ENCODE measurements at places on chromosomes 7 and 10.

- DNase-seq, result no peak
- no peak overlapping the region for H3K27ac ChIP-seq
- no peaks in the 10 kb centered on the region for H3K36me3 ChIP-seq
- H3K4me3 ChIP-seq, result no peak overlapping the region
- no peaks in the 10 kb centered on the region for H3K27me3 ChIP-seq
- H3K4me1 ChIP-seq, result no peaks in the 10 kb centered on the region
Observed at GRCh38 chr10:44205067-44205466, 179.8 kb downstream of the CXCL12 start.

- H3K27ac ChIP-seq, result no peak overlapping the region
- peaks cover 11% of the 10 kb centered on the region for H3K36me3 ChIP-seq
- H3K4me1 ChIP-seq, result no peaks in the 10 kb centered on the region
- DNase-seq, result no peak
Observed at GRCh38 chr7:155763691-155764437, 48.4 kb downstream of the SHH start.

DNA sequence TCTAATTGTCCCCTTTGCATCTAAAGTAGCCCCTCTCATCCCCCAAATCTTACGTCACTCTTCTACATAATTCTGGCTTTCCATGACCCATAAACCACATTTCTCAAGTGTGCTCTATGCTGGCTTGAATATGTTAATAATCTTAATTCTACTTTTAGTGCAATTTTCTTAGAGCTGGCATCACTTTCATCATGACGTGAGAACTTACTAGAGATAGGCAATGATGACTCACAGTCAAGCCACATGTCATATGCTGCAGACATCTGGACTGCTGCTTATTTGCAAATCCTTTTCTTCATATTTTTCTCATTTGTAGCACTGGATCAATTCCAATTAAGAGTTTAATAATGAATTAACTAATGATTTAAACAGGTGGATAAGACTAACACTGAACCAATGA lies 260.7 kb upstream of the PRKCQ start:
- no peaks in the 10 kb centered on the region for H3K36me3 ChIP-seq
- no peaks in the 10 kb centered on the region for H3K27me3 ChIP-seq
- H3K4me1 ChIP-seq, result no peaks in the 10 kb centered on the region
- no peak for DNase-seq
- H3K27ac ChIP-seq, result no peak overlapping the region

DNA sequence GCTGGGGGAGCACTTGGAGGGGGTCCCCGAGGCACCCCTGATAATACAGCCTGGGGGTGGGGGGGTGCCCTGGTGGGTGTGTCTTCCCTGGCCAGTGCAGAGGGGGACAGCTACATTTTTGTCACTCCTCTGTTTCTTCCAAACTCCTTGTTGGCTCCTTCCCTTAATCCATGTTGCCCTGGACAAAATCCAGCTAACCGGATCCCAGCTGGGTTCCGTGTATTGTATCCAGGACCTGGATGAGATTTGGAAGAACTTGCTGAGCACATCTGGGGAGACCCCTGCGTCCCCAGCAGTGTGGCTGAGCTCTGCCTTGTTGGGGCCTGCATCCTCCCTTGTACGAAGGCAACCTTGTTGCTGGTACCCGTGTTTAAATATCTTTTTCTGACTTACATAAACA lies 86.8 kb upstream of the BTBD16 start:
- no peak for DNase-seq
- H3K4me1 ChIP-seq, result peaks cover 43% of the 10 kb centered on the region
- H3K36me3 ChIP-seq, result no peaks in the 10 kb centered on the region
- H3K27ac ChIP-seq, result peak overlapping the region; percentile 70
- no peaks in the 10 kb centered on the region for H3K27me3 ChIP-seq
- H3K4me3 ChIP-seq, result no peak overlapping the region

DNA sequence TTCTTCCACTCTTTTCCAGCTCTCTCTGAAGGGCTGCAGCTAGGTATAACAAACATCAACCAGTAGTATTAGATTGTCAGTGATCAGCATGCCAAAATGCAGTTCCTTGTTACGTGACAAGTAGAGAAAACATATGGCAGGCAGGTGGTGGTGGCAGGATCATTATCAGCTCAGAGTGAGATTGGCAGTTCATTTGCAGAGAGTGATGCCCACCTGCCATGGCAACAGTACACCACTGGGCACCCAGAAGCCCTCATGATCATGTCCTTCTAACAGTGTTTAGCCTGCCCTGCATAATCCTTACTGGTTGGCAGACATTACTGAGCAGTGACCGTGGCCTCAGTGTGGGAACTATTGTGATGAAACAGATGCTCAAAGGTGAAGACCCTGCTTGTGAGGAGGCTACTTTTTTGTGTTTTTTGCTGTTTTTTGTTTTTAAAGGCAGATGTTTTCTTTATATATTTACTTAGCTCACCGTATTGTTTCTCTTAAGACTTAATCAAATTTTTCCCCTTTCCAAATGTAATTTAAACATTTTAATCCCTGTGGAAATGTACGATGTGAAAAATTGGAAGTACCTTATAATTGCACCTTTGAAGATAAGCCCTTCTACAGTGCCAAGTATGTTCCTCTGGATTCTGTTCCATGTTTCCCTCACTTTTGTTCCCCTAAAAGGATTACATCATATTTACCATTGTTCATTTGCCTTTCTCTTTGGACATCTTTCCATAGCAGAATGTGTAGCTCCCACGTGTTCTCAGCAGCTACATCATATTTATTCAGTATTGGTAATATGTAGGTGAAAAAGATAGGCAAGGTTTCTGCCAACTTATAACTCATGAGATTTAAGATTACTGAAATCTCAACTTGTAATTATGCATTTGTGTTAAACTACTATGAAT lies 179.6 kb downstream of the SND1 start:
- no peak overlapping the region for H3K27ac ChIP-seq
- no peaks in the 10 kb centered on the region for H3K4me1 ChIP-seq
- H3K4me3 ChIP-seq, result no peak overlapping the region
- H3K27me3 ChIP-seq, result no peaks in the 10 kb centered on the region
- H3K36me3 ChIP-seq, result no peaks in the 10 kb centered on the region
- DNase-seq, result no peak

DNA sequence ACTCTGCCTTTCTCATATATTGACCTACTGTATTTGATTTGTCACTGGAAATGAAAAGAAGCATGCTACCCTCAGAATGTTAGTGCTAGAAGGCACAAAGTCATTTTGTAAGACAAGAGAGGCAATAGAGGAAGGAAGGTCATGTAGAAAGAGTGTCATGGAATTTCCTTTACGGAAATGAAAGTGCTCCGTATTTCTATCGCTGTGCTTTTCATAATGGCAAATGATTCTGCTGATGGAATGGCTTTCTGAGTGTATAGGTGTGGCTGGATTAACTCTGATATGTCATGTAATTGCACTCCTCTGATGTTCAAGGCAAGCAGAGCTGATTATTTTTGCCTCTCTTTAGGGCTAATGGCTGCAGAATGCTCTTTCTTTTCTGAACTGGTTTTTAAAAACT lies 15.5 kb upstream of the STEAP4 start:
- H3K27ac ChIP-seq, result no peak overlapping the region
- no peak overlapping the region for H3K4me3 ChIP-seq
- H3K4me1 ChIP-seq, result no peaks in the 10 kb centered on the region
- no peaks in the 10 kb centered on the region for H3K27me3 ChIP-seq
- H3K36me3 ChIP-seq, result no peaks in the 10 kb centered on the region

- no peaks in the 10 kb centered on the region for H3K27me3 ChIP-seq
- DNase-seq, result no peak
- no peak overlapping the region for H3K27ac ChIP-seq
- H3K4me3 ChIP-seq, result no peak overlapping the region
- peaks cover 6% of the 10 kb centered on the region for H3K4me1 ChIP-seq
Observed at GRCh38 chr10:69413221-69413865, 3.4 kb downstream of the TACR2 start.

- H3K36me3 ChIP-seq, result no peaks in the 10 kb centered on the region
- DNase-seq, result no peak
- H3K27me3 ChIP-seq, result peaks cover 5% of the 10 kb centered on the region
Observed at GRCh38 chr10:49567810-49568209, 28.9 kb upstream of the ERCC6 start.

DNA sequence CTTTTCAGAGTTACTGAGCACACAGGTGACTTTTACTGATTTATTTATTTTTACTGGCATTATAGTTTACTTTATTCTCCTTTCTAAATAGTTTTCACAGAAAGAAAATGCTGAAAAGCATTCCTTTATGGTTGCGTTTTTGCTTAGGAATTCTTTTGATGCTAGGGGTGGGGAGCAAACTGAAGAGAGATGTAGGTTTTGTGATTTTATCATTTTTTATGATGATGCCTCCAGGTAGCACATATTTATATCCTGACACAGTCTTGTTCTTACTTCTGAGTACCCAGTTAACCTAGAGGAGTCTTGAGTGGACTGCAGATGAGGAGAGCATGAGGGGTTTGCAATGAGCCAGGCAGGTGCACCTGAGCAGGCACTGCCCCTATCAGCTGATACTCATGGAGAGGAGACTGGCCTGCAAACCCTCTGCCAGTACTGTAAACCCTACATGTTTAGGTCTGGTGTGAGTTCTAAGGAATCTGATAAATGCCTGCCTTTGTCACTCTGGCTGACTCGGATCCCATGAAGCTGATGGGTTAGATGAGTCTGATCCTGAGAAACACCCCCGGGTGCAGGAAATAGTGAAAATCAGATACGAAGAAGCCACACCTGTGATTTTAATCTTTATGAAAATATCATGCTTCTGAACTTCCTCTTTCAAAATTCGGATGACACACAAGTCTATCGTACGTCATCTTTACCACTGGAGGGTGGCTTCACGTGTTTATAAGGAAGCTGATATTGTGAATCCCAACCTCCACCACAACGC lies 302.9 kb downstream of the WDR37 start:
- no peaks in the 10 kb centered on the region for H3K27me3 ChIP-seq
- no peaks in the 10 kb centered on the region for H3K36me3 ChIP-seq
- no peak overlapping the region for H3K27ac ChIP-seq
- no peaks in the 10 kb centered on the region for H3K4me1 ChIP-seq

- H3K27me3 ChIP-seq, result no peaks in the 10 kb centered on the region
- no peak overlapping the region for H3K4me3 ChIP-seq
- no peak for DNase-seq
Observed at GRCh38 chr7:151686016-151686766, 166.5 kb upstream of the RHEB start.

- no peak for DNase-seq
- H3K27ac ChIP-seq, result no peak overlapping the region
- no peaks in the 10 kb centered on the region for H3K27me3 ChIP-seq
Observed at GRCh38 chr10:525565-526315, 163.7 kb downstream of the DIP2C start.

DNA sequence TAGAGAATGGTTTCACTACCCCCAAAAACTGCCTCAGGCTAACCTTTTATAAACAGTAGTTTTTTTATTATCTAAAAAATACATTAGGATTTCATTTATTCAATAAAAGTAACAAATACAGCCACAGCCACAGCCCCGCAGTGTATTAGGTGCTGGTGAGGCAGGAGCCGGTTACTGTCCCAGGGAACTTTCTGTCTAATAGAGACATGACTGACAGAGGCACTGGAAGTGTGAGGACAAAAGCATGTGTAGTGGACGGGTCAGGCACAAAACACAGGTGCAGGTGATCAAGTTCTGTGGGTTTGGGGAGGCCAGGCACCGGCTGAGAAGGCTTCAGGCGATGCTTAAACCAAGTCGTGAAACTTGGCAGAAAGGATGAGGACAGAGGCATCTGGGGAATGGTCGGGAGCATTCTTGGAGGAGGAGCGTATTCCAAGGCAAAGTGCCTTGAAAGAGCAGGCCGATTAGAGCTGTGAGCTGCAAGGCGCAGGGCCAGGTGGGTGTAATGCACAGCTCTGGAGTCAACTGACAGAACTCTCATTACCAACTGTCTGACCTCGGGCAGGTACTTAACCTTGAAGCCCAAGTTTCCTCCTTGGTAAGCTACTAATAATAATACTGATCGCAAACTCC lies 138.2 kb downstream of the USP6NL start:
- H3K27ac ChIP-seq, result no peak overlapping the region
- no peaks in the 10 kb centered on the region for H3K4me1 ChIP-seq
- H3K4me3 ChIP-seq, result no peak overlapping the region
- no peak for DNase-seq
- H3K27me3 ChIP-seq, result no peaks in the 10 kb centered on the region
- H3K36me3 ChIP-seq, result no peaks in the 10 kb centered on the region

- no peaks in the 10 kb centered on the region for H3K36me3 ChIP-seq
- no peaks in the 10 kb centered on the region for H3K4me1 ChIP-seq
- H3K27me3 ChIP-seq, result no peaks in the 10 kb centered on the region
- DNase-seq, result peak; percentile 54
- H3K27ac ChIP-seq, result no peak overlapping the region
- no peak overlapping the region for H3K4me3 ChIP-seq
Observed at GRCh38 chr10:32256613-32257437, 90.1 kb downstream of the EPC1 start.

GRCh38 chr7:18430810-18431209 lies 64.7 kb upstream of the HDAC9 start:
- H3K27me3 ChIP-seq, result no peaks in the 10 kb centered on the region
- H3K36me3 ChIP-seq, result no peaks in the 10 kb centered on the region
- H3K27ac ChIP-seq, result no peak overlapping the region
- no peak for DNase-seq
- peaks cover 14% of the 10 kb centered on the region for H3K4me1 ChIP-seq

DNA sequence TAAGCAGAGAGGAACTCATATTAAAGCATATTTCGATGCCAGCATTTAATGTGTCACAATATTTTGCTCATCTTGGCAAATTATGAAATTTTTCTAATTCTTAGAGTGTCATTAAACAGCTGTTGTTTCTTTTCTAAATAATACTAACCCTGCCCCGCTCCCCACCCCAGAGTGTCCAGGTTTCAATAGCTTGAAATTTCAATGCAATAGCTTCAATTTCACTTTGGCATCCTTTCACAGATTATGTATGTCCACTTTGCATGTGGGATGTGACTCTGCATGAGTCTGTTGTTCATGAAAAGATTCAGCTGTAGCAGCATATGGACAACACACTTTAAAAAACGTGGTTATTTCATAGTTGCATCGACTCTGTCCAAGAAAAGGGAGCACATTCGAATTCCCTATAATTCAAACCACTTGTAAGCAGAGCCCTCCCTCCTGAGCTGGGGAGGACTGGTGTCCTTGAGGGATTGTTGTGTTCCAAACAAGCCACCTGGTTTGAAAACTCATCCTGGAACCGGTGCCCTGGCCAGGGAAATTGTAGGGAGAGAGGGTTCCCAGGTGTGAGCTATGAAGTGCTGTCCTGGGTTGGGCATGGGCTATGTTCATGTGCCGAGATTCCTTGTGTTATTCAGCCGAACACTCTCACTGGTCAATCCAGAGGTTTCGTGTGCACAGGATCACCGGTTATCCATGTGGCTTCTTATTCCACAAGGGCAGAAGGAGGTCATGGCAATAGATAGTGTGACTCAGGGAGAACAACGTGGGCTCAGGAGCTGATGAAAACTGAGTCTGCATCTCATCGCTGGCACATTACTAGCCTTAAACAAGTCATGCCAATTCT lies 64.6 kb upstream of the CREB5 start:
- H3K27ac ChIP-seq, result no peak overlapping the region
- no peaks in the 10 kb centered on the region for H3K4me1 ChIP-seq
- no peak overlapping the region for H3K4me3 ChIP-seq
- DNase-seq, result no peak
- H3K27me3 ChIP-seq, result no peaks in the 10 kb centered on the region

GRCh38 chr10:6201516-6201975 lies 1.2 kb upstream of the PFKFB3 start:
- peak overlapping the region; percentile 68 for H3K4me3 ChIP-seq
- no peaks in the 10 kb centered on the region for H3K27me3 ChIP-seq
- no peak for DNase-seq
- no peaks in the 10 kb centered on the region for H3K36me3 ChIP-seq
- H3K27ac ChIP-seq, result no peak overlapping the region
- peaks cover 12% of the 10 kb centered on the region for H3K4me1 ChIP-seq
